Cortex of kidney (tissue), 1 donor: ENCODE measurements at places on chromosomes 12 and 14.

DNA sequence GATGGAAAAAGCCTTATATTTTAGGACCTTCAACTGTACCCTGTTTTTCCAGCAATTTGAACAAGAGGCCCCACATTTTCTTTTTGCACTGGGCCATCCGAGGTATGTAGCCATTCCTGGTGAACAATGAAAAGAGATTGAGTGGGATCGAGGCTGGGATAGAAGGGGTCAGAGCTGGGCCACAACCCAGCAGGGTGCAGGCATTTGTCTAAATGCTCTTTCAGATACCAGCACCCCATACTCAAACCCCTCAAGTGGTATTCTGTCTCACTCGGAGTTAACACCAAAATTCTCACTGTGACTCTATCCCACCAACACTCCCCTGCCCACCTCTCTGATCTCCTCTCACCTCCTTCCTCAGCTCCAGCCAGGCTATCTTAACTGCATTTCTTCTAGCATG lies 26.8 kb downstream of the DUSP6 start:
- no peak for DNase-seq

GRCh38 chr12:87332987-87333726 lies 696.0 kb downstream of the C12orf50 start:
- DNase-seq = no peak

- DNase-seq = no peak
Observed at GRCh38 chr12:9617124-9617523, 9.4 kb upstream of the KLRB1 start.

- DNase-seq = no peak
Observed at GRCh38 chr12:130222519-130223218, 60.4 kb downstream of the FZD10 start.
